NCI-H460 (cell line): ENCODE measurements at places on chromosomes 7 and 10. TPM values are rescaled to one million over a fixed set of nuclear protein-coding genes. Genes with fewer than 3 reads are reported as not detected.

The FIGNL1 gene
- 4.6 and 4.7 TPM in 2 replicates for total RNA-seq

The STEAP2 gene
- total RNA-seq: 2.1 and 2.2 TPM in 2 replicates

The EPHA1 gene
- not detected in 2 replicates for total RNA-seq

DNA sequence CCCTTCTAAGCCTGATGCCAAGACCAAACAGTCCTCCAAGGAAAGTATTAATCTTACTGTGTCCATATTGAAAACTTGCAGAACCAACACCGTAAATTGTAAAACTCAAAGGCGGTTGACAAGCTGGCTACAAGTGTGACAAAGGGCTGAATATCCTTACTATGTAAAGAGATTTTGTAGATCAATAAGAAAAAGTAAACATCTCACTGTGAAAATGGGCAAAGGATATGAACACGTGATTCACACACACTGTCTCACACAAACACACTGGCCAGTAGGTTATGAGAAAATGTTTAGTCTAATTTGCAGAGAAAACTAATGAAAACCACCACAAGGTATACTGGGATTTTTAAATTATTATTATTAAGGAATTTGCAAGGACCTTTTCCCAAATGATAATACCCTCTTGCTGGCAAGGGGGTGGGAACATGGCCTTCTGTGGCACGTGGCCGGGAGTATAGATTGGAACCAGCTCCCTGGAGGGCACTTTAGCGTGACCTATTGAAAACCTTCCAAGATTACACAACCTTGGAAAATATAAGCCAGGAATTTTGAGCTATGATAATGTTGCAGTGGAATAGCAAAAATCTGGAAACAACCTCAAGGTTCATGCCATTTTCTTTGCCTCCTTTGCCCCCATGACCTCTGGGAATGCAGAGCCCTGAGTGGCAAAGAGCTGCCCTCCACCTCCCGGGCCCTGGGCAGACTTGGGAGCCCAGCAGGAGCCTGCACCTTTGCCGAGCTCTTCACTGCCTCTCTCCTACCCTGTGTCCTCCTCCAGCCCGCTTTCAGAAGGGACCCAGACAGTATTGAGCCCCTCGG, 26.2 kb upstream of the SLC29A3 start:
- no peak for DNase-seq

- no peak for DNase-seq
These were observed 169.3 kb upstream of the MAGI2 start for GRCh38 chr7:79622781-79623180.

GRCh38 chr7:93226310-93226709, at the start of gene HEPACAM2:
Gene HEPACAM2, minus strand, starts transcription at chr7:93226469.
- DNase-seq: no peak

DNA sequence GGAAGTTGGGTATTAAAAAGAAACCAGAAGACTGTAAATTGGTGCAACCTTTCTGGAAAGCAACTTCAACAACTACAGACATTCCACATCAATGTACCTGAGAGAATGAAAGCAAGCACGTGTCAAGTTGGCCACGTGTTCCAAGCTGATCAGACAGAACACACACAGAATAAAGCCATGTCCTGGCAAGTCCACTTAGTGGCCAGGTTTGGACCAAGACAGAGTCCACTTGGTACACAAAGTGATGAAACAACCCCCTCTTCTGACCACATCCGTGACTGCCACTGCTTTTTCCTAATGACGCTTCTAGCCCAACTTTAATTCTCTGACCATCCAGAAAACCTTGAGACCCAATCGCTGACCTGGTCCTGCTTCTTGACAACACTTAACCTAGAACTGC, 109.4 kb downstream of the ABLIM1 start:
- DNase-seq: peak; percentile 72

- DNase-seq: no peak
These were observed 109.0 kb downstream of the COL28A1 start for GRCh38 chr7:7426676-7427075.

GRCh38 chr7:39360038-39360437, 206.2 kb upstream of the YAE1 start:
- no peak for DNase-seq
